ENCODE measurements at places on chromosomes 16 and 17.

GRCh38 chr17:39868554-39868942 is 546 bp downstream of the ZPBP2 start:
- no peak for DNase-seq

DNA sequence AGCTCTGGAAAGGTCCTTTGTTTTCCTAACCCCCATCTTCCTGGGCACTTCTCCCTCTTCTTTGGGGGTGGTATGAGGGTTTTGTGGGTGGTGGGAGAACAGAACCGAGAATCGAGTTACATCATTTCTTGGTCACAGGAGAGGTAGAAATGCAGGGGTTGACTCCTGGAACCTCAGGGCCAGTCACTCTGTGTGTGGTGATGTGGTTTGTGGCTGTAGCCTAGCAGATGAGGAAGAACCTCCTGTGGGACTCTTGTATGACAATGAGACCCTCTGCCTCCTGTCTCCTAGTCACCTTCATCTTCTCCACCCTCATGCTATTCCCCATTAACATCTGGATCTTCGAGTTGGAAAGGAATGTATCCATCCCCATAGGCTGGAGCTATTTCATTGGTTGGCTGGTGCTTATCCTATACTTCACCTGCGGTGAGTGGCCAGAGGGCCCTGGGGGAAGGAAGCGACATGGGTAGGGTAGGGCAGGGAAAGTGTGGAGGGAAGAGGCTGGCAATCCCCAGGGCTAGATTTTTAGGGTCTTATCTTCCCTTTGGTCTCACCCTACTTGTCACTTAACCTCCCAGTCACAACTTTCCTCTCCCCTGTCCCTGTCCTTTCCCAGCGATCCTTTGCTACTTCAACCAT is 5.5 kb downstream of the ODF4 start:
- DNase-seq = no peak

- no peak for DNase-seq
These were observed 12.0 kb upstream of the CACNG1 start for GRCh38 chr17:67032382-67032781.

- DNase-seq = no peak
These were observed 5.1 kb upstream of the ZFHX3 start for GRCh38 chr16:73053038-73053363.

GRCh38 chr16:85174871-85175723 is 62.8 kb upstream of the CIBAR2 start:
- no peak for DNase-seq

GRCh38 chr16:46751381-46751780 is 3.2 kb upstream of the MYLK3 start:
- no peak for DNase-seq

DNA sequence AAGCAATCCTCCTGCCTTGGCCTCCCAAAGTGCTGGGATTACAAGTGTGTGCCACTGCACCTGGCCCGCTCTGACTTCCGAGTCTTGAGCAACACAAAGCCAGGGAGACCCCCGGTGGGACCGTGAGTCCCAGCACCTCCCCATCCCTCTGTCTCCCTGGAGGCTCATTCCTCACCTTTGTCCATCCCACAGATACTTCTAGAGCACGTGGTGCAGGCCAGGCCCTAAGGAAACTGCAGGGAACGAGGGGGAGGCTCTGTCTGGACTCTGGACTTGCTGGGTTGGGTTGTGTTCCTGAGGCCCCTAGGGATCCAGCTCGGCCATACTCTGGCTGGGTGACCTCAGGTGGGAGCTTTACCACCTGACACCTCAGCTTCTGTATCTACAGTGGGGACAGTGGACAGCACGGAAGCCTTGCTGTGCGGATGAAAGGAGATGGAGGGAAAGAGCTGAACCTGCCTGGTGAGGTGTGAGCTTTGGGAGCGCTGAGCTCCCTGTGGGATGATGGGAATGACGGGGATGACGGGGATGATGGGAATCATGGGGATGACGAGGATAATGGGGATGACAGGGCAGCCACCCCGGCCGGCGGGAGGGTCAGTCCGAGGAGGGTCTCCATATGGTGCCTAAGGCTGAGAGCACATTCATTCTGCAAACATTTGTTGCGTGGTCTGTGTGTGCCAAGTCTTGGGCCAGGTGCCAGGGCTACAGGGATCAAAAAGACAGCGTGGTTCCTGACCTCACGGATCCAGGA is 26.6 kb downstream of the C16orf74 start:
- no peak for DNase-seq

DNA sequence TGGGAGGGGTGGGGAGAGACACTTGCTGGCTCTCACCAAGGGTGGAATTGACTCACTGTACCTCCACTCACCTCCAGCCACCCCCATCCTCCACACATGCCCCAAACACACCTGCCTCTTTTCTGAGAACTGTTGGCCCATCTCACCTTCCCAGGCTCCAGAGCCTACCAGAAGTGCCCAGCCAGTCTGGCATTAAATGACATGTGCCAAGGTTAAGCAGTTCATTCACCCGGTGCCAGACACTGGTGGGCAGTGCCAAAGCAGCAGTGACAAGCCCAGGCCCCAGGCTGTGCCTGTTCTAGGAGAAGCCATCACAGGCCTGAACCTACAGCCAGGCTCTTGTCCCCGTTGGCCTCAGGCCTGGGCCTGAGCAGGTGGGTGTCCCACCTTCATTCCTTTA is 11.2 kb downstream of the MVP start:
- no peak for DNase-seq

DNA sequence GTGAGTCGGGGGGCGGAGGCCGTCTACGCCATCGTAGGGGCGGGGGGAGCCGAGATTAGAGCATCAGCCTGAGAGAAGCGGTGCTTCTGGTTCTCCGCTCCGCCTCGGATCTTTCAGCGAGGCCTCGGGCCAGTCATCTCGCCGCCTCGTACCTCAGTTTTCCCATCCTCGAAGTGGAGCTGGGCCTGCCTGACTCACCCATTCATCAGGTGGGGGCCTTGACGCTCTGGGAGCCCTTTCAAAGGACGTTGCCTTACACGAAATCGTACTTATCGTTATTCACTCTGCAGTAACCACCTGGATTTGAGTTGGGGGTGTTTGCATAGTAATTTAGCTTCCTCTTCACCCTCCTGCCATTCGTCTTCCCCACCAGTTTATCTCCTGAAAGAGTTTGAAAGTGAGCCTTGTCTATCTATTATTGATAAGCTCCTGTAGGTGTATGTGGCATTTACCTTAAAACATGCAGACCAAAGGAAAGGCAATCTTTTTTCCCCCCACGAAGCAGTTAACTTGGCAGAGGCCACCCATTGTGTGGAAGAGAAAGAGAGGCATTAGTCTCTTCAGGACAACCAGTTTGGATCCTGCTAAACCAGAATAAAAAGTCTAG is 674 bp downstream of the TAF15 start:
- DNase-seq = no peak

GRCh38 chr17:55484575-55484974 is 26.7 kb downstream of the SMIM36 start:
- DNase-seq = no peak

GRCh38 chr16:30786115-30786935 is 680 bp downstream of the ZNF629 start:
- no peak for DNase-seq

DNA sequence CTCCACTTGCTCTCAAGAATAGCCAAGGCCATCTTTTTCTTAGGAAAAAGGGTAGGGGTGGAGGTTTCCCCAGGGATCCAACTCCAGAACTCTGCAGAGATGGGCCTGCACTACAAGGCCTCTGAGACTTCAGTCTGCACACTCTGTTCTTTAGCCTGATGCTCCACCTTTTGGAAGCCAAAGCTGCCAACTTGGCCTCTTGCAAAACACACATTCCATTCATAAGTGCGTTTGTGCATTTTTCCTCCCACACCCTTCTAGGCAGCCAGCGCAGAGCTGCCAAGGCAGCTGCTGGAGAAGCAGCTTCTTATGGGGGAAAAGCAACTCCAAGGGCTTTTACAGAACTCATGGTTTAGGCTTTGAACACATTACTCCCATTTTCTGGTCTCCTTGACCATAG is 45.3 kb downstream of the REXO5 start:
- no peak for DNase-seq

- DNase-seq = no peak
These were observed 101.6 kb downstream of the METRNL start for GRCh38 chr17:83180996-83181481.

DNA sequence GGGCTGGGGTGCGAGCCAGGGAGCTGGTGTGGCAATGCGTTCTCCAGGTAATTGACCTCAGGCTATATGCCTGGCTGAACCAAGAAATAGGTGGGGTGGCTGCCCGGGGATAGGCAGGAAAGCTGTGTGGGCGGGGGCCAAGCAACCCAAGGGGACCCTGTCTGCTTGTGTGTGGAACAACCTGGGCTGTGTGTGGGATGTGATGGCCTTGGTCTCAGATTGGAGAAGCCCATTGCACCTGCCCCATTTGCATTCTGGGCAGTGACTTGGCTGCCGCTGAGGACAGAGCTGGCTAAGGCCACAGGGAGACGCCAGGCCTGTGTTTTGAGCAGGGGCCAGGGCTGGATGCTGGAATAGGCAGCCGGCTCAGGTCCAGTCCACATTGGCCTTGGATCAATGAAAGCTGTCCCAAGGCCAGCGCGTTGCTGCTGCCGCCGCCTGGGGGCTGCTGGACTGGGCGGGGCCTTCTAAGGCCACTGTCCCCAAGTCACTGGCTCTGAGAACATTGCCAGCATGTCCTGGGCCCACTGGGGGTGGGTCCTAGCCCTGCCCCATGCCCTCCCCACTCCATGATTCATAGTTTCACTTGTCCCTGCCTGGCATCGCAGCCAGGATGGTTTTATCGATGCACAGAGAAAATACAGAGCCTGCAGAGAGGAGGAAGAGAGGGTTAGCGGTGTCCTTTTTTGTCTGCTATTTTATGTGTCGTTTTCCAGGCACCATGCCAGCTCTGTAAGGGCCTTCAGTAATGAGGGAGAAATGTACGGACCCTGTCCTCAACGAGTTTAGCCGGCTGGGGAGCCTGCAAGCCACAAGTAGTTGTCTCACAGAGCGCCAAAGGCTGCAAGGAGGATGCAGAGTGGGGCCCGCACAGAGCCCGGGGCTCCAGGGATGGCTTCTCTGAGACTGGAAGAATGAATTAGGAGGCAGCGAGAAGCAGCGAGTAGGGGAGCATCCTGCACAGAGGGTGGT is 43.9 kb downstream of the NKD1 start:
- no peak for DNase-seq

- DNase-seq = no peak
These were observed 103.1 kb upstream of the CDH5 start for GRCh38 chr16:66263168-66263972.
